NCI-H1105 treated with DMSO at 0.1 percent for 48 hours (cell line): ENCODE measurements at places on chromosomes 11 and 22.

DNA sequence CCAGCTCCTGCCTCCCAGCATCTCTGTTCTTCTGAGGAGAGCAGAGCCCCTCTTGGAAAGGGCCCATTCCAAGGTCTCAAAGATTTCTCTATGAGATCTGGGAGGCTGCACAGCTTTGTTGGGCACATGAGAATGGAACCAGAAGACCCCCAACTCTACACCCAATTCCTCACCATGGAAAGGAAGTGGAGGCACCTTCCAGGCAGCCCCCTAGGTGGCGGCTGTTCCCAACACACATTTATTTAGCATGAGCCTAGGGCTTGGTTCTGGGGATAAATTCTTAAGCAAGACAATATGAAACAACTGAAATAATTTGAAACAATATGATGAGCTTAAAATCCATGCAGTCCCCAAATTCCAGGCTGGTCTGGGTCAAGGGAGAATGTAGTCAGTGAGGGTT, 100.4 kb downstream of the TIMP3 start:
- no peak for DNase-seq

DNA sequence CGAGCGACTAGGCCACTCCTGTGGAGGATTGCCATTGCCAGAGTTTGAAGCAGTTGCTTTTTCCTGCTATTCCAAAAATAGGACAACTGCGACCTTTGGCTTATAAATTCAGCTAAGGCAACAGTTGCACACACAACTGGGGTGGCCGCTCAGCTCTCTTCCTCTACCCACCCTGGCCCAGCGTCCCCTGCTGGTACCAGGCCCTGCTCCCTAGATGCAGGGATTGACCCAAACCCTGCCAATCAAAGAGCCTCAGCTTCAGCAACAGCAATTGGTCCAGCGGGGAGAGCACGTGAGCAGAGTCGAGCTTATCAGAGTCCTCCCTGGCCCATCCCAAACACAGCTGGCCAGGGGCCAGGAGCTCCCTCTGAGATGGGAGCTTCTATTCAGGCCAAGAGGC, 22.0 kb upstream of the CABP2 start:
- peak; percentile 12 for DNase-seq

- peak; percentile 97 for DNase-seq
These were observed 92.6 kb downstream of the ENTHD1 start for GRCh38 chr22:39800790-39801520.

GRCh38 chr22:47196881-47197772, 434.7 kb downstream of the TBC1D22A start:
- no peak for DNase-seq

DNA sequence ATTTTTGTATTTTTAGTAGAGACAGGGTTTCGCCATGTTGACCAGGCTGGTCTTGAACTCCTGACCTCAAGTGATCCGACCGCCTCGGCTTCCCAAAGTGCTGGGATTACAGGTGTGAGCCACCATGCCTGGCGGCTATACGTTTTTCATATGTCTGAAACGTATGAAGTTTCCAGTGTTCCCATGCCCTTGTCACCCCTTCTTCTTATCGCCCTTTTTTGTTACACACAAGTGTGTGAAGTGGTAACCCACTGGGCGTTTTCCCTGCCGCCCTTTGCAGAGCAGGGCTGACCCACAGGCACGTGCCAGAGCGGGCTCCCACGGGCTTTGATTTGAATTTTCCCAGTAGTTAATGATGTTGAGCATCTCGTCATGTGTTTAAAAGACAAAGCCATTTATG, 17.0 kb downstream of the PIM3 start:
- no peak for DNase-seq

DNA sequence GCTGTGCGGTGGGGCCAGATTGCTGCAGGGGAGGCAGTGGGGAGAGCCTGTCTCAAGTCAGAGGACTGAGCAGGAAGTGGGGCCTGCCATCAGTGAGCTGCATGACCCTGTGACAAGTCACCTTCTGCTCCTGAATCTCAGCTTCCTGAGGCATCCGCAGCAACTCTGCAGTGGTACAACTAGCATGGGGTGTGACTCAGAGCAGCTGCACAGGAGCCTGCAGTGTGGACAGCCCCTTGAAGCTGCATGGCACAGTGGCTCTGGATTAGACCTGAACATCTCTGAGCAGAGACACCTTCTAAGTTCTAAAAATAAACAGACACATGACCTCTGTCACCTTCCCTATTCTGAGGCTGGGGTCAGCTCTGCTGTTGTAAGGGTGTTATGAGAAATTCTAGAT, 18.0 kb downstream of the FAM227A start:
- no peak for DNase-seq

DNA sequence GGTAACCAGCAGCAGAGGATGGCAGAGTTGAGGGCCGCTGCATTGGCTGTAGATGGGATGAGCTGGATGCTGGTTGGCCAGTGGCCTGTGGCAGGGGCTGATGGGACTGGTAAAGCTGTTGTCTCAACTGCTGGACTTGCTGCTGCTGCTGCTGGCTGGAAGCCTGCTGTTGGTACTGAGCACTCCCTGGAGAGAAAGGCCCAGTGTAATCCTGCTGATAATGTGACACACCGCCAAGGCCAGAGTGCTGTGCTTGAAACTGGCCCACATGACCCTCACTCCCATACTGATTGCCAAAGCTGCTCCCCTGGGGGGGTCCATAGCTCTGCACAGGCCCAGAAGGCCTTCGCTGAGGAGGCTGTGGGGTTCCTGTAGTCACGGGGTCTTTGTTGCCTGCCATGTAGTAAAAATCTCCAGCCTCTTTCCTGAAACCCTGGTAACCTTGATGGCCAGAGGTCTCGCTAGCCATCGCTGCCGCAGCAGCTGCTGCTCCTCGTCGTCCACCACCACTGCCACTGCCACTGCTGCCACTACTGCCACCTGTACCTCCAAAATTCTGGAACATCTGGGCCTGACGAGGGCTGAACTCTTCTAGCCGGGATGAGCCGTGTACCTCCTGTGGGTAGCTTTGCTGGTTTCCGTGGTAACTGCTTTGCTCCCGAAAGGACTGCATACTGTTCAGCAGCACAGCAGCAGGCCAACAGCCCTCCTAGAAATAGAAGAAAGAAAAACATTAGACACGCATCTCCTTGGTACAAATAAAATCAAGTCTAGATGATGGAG, 55.6 kb downstream of the TCF20 start:
- DNase-seq = no peak

DNA sequence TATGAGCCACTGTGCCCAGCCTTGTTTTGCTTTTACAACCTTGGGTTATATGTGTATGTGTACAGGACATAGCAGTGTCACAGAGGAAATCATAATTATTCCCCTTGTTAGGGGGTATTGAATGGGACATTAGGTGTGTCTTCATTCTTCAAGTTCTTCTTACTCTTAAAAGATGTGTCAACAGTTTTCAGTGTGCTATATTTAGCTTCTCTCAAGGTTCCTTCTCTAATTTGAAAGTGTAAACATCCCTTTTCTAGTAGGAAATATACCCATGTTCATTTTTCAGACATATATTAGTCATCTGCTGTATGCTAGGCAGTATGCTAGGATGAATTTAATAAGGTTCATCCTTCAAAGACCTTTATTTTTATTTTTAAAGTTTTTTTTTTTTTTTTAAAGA, 17.1 kb downstream of the PCF11 start:
- no peak for DNase-seq

- DNase-seq = no peak
These were observed 32.1 kb upstream of the GNB1L start for GRCh38 chr22:19886605-19887255.

DNA sequence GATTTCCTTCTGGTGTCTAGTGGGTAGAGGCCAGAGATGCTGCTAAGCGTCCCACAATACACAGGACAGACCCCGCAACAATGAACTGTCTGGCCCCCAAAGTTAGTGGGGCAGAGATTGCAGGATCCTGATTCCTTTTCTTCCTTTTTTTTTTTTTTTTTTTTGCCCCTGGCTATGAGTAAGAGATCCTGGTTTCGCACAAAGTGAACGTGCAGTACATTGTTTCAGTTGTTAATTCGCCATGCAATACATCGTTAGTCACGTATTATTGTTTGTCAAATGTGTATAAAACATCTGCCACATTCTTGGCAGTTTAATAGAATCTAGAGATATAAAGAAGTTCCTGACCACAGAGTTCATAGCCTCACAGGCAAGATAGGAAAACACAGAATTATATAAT, 20.2 kb downstream of the ST3GAL4 start:
- no peak for DNase-seq

GRCh38 chr11:36508743-36509142, 1.3 kb downstream of the TRAF6 start:
- DNase-seq = no peak

- DNase-seq = no peak
These were observed 1387.0 kb upstream of the RAG2 start for GRCh38 chr11:37984991-37985390.

GRCh38 chr11:61589961-61590360, 9.1 kb upstream of the SYT7 start:
- no peak for DNase-seq

GRCh38 chr22:45832959-45833580, 143.9 kb downstream of the WNT7B start:
- no peak for DNase-seq

GRCh38 chr22:44942056-44942455, 67.7 kb downstream of the PHF21B start:
- no peak for DNase-seq

GRCh38 chr11:79437278-79437980, 3.4 kb downstream of the TENM4 start:
- peak; percentile 67 for DNase-seq

- no peak for DNase-seq
These were observed 68.6 kb downstream of the RAB38 start for GRCh38 chr11:88106666-88107065.

GRCh38 chr11:31817621-31818424, 6.7 kb upstream of the PAX6 start:
- DNase-seq = no peak

- no peak for DNase-seq
These were observed 17.4 kb upstream of the BACE1-AS start for GRCh38 chr11:117273550-117274289.

DNA sequence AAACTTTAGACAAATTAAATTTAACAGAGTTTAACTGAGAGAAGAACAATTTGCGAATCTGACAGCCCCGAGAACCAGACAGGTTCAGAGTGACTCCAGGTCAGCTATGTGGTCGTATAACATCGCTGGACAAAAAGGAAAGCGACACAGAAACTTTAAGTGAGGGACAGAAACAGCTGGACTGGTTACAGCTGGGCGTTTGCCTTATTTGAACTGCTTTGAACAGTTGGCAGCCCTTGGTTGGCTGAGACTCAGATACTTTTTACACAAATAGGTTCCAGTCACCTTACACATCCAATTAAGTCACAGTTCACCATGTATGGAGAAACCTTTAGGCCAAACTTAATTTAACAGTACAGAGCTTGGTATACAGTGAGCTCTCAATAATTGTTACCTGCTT, 436.9 kb downstream of the GUCY1A2 start:
- DNase-seq = no peak

GRCh38 chr22:42236268-42236667, 34.2 kb downstream of the TCF20 start:
- DNase-seq = no peak

- no peak for DNase-seq
These were observed 48.9 kb downstream of the PHF21A start for GRCh38 chr11:46072172-46072964.

DNA sequence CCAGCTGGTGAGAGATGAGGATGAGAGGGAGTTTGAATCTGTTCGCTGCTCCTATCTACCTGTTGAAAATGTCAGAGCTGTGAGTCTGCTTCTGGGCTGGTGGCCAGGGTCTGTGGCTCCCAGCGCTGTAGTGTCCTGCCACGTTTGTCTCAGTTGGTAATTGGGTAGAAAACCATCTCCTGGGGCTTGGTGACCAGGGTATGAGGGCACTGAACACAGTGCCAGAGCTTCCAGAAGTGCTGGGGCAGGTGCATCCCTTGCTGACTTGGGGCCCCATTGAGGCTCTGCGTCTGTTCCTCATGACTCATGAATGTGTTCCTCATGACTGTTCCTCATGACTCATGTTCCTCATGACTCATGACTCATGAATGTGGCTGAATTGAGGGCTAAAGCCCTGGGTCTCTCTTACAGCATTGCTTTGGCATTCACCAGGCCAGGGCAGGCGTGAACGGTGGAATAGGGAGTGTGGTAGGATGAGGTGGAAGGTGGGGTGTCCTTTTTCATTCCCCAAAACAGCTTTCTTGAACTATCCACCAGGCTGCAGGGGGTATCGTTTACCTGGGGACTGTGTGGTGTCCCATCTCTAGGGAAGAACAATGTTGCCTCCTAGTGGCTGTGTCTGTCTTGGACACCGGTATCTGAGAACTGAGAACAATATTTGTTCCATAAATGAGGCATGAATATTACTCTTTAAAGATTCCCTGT, 139.5 kb downstream of the COMMD9 start:
- no peak for DNase-seq

GRCh38 chr11:92304271-92304670, 79.7 kb downstream of the FAT3 start:
- DNase-seq = no peak

DNA sequence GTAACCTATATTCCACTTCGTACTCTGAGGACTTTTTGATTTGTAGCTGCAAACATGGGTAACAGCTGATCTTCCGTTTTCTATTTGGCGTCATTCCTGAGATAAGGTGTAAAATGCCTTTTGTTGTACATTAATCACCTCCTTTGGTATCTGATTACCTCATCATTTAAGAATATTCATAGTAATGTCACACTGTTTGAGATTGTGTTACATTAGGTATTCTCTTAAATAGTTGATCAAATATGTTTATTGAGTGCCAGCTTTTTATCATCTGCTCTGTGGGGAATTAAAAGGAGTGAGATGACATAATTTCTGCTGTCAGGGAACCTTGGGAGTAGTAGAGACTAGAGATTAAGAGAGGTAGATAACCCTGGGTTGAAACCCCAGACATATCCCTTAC, 5.9 kb downstream of the NCAM1 start:
- no peak for DNase-seq

DNA sequence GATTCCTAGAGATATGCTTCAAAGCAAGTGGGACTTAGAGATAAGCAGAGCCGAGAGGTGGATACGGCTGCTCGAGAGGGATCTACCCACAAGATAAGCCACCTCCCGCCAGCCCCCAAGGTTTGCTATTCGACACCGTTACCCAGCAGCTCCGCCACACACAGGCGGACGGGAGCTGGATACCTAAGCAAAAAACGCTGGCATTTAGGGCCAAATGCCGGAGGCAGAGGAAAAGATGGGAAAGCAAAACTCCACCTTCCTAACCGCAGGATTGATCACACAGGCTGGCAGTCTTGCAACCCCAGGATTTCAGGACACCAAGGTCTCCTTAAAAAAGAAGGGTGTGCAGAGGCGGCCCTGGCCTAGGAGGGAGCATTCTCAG, 709 bp downstream of the FTH1 start:
- DNase-seq = no peak

GRCh38 chr11:14390669-14391068, 31.7 kb upstream of the RRAS2 start:
- no peak for DNase-seq

DNA sequence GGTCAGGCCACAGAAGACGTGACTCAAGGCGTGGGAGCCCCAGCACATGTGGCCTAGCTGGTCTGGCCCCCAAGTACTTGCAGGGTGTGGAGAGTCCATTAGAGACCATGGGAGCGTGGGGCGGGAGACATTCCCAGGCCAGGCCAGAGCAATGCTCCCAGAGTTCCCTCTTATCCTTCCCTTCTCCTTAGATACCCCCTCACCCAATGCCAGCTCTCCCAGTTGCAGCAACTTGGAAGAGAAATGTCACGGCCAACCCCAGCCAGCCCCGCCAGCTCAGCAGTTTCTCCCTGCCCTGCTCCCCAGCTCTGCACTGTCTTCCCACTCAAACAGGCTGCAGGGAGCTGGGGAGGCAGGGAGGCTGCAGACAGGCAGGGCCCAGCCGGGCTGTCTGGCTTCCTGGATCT, 65.4 kb upstream of the TSPAN18 start:
- DNase-seq = no peak
